Transverse colon (tissue), 4 donors: ENCODE measurements at places on chromosomes 11 and 22. TPM values are rescaled to one million over a fixed set of nuclear protein-coding genes. Genes with fewer than 3 reads are reported as not detected.

DNA sequence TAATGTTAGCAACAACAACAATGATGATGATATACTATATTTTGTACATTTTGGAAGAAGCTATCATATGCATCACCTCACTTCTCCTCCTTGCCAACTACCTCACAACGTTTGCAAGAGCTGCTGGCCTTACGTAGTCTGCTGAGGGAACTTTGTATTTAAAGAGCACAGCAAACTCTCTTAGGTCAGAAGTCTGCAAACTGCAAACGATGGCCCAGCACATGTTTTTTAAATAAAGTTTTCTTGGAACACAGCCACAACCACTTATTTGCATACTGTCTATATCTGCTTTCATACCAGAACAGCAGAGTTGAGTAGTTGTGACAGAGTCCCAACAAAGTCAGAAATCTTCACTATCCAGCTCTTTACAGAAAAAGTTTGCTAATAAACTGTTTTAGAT lies 261.7 kb downstream of the TENM4 start:
- H3K4me1 ChIP-seq: no peaks in the 10 kb centered on the region
- H3K4me3 ChIP-seq: no peak overlapping the region
- no peak for DNase-seq
- H3K27me3 ChIP-seq: peaks cover 4% of the 10 kb centered on the region

GRCh38 chr22:35368386-35368785 lies 12.5 kb upstream of the HMOX1 start:
- no peak for DNase-seq
- H3K4me1 ChIP-seq: peaks cover 17% of the 10 kb centered on the region
- H3K27me3 ChIP-seq: no peaks in the 10 kb centered on the region
- H3K27ac ChIP-seq: peak overlapping the region; percentile 45

DNA sequence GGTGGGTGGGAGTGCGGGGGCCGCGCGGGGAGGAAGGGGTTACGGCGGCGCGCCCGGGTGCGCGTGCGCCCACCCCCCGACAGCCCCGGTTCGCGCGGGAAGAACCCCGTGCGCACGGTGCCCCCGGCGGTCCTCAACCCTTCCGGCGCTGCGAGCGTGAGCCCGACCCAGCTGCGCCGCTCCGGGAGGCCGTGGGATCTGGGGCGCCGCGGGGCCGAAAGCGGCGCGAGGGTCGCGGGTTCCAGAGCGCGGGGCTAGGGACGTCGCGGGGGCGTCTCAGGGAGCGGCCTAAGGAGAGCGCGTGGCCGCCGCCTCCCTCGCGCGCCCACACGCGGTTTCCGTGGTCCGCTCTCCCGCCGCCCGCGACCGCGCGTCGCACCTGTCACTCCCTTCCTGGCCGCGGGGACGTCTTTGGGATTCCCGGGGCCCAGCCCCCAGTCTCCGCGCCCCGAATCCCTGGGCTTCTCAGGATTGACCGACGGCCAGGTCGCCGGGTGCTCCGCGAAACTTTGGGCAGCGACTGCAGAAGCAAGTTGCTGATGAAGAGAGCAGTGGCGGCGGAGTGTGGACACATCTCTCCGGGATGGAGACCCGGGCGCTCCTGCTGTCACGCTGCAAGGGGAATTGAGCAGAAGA lies 582 bp downstream of the SREBF2 start:
- H3K27me3 ChIP-seq: no peaks in the 10 kb centered on the region
- H3K36me3 ChIP-seq: no peaks in the 10 kb centered on the region
- peak overlapping the region; percentile 64 for H3K4me3 ChIP-seq
- H3K27ac ChIP-seq: peak overlapping the region; percentile 92
- DNase-seq: peak; percentile 57

Gene OR10D3
- total RNA-seq: not detected

- no peaks in the 10 kb centered on the region for H3K27me3 ChIP-seq
- peak overlapping the region; percentile 68 for H3K27ac ChIP-seq
- no peak for DNase-seq
- peaks cover 64% of the 10 kb centered on the region for H3K4me1 ChIP-seq
These were observed 43.9 kb downstream of the PDE2A start for GRCh38 chr11:72630104-72630852.

DNA sequence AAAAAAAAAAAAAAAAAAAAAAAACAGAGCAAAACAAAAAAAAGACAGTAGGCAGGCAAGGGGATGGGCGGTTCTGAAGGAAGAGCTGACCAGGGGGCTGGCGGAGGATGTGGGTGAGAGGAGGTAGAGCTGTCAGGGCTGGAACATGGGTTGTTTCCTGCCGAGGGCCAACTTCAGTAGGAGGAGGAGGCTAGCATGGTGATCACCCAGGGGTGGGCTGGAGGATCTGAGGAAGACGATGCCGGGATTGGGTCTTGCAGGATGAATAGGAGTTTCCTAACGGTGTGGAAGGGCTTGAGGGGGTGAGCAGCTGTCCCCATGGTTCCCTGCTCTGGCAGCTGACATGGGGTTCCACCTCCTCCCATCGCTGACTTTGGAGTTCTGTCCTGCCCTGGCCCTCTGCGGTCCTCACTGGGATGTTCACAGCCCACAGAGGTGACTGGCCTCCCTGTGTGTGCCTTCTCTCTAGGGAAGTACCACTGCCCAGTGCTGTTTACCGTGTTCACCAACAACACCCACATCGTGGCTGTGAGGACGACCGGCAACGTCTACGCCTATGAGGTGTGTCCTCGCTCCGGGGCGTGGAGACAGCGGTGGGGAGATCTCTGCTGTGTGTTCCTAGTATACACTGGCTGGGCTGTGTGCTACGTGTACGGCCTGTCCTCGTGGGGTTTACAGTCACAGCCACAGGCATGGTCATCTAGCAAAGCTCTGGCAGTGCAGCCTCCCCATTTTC lies 15.2 kb downstream of the PPIL2 start:
- no peak overlapping the region for H3K27ac ChIP-seq
- H3K36me3 ChIP-seq: no peaks in the 10 kb centered on the region
- no peak overlapping the region for H3K4me3 ChIP-seq

Gene KCNK4
- 0.27 TPM for total RNA-seq

DNA sequence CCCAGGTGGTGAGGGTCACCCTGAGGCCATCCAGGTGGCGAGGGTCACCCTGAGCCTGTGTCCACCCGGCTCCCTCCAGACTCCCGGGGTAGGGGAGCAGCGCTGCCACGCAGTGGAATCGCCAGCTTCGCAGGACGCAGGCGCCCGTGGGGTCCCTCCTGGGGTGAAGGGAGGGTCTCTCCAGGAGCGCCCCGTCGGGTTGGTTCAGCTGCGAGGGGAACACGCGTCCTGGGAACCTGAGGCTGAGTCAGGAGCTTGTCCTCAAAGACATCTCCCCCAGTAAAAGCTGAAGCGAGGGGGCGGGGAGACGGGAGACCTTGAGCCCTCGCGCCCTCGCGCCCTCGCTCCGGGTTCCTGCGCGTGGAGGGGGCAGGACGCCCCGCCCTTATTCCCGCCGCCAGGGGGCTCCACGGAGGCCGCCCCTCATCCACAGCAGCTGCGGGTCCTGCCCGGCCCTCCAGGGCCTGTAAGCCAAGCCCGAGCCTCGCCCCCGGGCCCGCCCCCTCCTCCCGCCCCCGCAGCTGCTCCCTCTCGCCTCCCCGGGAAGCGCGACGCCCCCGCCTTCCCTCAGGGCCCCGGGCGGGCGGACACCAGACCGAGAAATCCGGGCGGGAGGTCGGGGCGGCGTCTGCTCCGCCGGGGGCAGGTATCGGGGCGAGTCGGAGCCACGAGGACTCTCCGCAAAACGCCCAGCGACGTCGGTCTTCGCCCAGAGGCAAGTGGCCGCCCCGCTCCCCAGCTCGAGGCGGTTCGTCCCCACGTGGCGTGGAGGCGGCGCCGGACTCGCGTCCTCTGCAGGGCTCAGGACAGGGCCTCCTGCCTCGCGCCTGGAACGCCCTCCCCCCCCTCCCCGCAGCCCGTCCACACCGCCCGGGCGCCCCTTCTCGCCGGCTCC lies 22.8 kb downstream of the PIM3 start:
- no peak for DNase-seq
- H3K4me1 ChIP-seq: peaks cover 8% of the 10 kb centered on the region
- no peaks in the 10 kb centered on the region for H3K36me3 ChIP-seq
- H3K4me3 ChIP-seq: peak overlapping the region; percentile 11

DNA sequence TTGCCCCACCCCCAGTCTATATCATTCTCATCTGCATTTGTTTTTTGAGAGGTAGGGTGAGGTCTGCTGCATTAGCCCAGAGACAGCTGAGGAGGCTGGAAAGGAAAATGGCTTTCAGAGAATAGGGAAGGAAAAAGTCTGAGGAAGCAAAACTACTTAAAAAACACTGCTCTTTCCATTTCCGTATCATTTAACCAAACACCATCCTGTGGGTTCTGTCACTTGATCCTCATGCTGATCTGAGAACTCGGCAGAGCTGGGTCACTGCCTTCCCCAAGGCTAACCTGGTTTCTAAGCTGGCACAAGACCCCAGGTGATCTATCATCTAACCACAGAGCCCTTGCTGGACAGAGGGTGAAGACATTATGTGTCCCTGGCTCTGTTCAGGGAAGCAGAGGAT lies 1.2 kb downstream of the FOLR2 start:
- no peak for DNase-seq
- H3K27me3 ChIP-seq: peaks cover 11% of the 10 kb centered on the region
- H3K4me1 ChIP-seq: peaks cover 9% of the 10 kb centered on the region
- H3K36me3 ChIP-seq: no peaks in the 10 kb centered on the region

- H3K4me1 ChIP-seq: peaks cover 7% of the 10 kb centered on the region
- H3K27ac ChIP-seq: peak overlapping the region; percentile 84
- peak overlapping the region; percentile 14 for H3K4me3 ChIP-seq
- DNase-seq: peak; percentile 88
- no peaks in the 10 kb centered on the region for H3K27me3 ChIP-seq
- no peaks in the 10 kb centered on the region for H3K36me3 ChIP-seq
These were observed 15.9 kb downstream of the MCAT start for GRCh38 chr22:43127166-43127908.

DNA sequence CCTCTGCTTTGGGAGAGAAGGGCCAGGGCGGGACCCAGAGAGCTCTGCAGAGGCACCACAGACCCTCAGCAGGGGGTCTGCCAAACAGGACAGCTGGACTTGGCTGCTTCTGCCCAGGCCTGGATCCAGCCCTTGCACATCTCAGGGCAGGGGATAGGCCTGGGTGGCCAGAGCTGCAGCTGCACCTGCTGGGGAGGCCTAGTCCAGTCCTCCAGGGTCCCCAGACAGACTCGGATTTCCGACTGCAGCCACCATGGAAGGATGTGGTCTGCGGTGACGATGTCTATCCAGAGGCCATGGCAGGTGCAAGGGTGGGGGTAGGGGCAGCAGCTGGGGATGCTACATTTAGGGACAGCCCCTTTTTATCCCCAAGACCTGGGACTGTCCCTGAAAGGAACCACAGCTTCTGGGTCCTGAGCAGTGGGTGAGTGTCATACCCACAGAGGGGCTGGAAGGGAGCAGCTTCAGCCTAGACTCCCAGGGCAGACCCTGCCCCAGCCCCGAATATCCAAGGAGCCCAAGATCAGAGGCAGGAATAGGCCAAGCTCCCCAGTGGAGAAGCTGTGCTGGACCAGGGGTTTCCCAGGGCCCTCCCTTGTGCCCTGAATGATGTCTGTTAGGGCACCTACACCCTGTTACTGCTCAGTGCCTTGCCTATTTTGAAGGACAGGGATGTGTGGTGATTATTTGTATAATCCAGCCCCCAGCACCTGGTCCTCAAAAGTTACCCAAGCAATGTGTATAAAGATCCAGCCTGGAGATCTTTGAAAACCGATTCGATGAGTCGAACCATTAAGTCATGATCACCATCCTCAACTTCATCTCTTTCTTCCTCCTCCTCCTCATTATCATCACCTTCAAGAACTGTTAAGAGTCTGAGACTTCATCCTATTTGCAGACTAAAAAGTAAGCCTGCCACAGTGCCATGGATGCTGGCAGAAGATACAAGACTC lies 2.5 kb upstream of the IGLL5 start:
- DNase-seq: peak; percentile 77
- no peak overlapping the region for H3K4me3 ChIP-seq
- no peaks in the 10 kb centered on the region for H3K36me3 ChIP-seq
- H3K27me3 ChIP-seq: no peaks in the 10 kb centered on the region
- no peak overlapping the region for H3K27ac ChIP-seq

Gene BTBD18
- not detected for total RNA-seq

Gene IGLL5
- total RNA-seq: 104 TPM

DNA sequence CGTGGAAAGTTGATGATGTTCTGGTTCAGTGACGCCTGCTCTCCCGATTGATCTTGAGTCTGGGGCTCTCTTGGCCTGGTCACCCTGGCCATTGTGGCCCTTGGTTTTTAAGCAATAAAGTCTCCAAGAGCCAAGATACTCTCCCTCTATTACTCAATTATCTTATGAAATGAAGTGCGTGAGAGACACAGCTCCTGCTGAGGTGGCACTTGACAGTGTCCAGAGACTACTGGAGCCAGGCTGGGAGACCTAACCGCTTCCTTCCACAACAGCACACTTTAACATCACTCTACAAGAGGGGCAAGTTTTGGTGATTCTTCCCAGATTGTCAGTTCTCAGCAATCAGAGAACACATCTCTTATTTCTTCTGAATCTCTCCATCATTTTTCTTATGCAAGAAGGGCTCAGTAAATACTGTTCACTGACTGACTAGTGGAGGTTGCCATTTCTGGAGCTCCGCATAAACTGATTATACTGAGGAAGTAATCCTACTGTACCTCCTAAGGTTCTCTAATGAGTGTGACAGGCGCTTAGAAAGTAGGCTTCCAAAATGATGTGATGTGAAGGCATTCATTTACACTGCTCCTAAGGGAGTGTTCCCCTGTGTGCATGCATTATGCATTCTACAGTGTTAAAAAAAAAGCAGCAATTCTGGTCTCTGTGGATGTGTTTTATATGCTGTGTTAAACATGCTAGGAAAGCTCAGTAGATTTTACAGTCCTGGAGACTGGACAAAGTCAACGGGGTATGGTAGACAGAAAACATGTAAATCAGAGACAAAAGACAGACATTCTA lies 968.0 kb downstream of the OPCML start:
- no peak overlapping the region for H3K4me3 ChIP-seq
- no peaks in the 10 kb centered on the region for H3K4me1 ChIP-seq
- no peaks in the 10 kb centered on the region for H3K27me3 ChIP-seq
- DNase-seq: no peak

DNA sequence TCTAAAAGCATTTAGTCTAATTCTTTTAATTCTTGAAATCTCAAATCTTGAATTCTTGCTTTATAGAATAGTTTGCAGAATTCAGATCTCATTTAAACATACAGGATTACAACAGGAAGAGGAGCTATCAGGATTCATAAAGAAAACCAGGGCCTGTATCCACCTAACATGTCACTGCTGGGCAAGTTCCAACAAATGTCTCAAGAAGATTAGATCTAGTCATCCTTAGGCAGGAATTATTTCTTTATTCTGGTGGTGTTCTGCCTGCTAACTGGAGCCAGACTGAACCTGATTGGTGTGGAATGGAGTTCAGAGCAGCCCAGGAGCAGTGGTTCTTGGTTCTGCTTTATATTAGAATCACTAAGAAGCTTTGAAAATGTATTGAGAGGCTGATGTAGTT lies 500.7 kb downstream of the LRRC4C start:
- no peaks in the 10 kb centered on the region for H3K4me1 ChIP-seq
- H3K4me3 ChIP-seq: no peak overlapping the region
- H3K36me3 ChIP-seq: no peaks in the 10 kb centered on the region
- H3K27ac ChIP-seq: no peak overlapping the region

GRCh38 chr11:64777449-64778222 lies 706 bp downstream of the SF1 start:
- peaks cover 28% of the 10 kb centered on the region for H3K4me1 ChIP-seq
- peak overlapping the region; percentile 94 for H3K4me3 ChIP-seq
- H3K36me3 ChIP-seq: peaks cover 40% of the 10 kb centered on the region
- peak; percentile 84 for DNase-seq
- no peaks in the 10 kb centered on the region for H3K27me3 ChIP-seq

Gene NECTIN1
- 11.7 TPM for total RNA-seq
